ENCODE measurements at places on chromosomes 4 and X.

DNA sequence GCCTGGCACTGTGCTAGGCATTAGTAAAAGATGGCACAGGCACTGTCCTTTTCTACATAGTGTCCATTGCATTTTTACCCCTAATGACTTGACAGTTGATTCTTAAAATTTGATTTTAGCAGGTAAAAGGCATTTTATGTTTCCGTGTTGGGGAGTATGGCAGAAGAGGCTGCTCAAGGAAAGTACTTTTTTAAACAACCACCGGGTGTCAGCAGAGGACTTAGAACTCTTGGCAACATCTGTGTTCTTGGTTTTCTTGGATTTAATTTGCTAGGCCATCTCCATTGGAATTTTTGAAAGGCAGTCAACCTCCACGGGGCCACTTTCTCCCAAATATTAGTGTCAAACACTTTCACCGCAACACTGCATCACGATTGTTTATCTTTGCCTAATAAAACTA lies 102.9 kb downstream of the TSPAN7 start:
- DNase-seq, result peak; percentile 66

DNA sequence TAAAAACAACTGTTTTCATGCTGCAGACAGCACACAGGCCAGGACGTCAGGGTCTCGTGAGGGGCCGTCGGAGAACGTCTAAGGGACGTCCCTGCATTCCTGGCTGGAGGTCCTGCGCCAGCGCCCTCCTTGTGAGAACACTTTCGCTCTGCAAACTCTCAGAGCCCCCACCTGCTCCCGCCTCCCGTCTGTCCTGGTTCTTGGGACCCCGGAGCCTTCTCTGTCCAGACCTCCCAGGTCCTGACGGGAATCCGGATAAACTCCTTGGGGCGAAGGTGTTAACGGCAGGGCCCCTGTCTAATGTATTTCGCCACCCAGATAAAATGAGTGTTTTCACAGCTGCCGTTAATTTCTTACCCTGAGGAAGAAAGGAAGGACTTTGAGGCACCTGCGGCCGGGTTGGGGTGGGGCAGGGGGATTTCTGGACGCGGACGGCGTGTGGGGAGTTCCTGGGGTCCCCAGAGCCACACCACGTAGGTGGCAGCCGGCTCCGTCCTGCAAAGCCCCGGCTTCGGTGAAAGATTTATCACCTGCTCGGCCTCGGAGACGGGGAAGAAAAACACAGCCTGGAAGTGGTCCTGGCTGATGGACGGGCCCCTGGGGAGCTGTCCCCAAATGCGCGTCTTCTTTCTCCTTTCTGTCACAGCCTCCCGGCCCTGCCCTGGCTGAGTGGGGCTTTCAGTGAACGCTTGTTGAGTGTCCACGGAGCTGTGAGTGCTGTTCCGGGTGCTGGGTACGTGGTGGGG lies 35.1 kb upstream of the PPP2R3B start:
- DNase-seq, result no peak

DNA sequence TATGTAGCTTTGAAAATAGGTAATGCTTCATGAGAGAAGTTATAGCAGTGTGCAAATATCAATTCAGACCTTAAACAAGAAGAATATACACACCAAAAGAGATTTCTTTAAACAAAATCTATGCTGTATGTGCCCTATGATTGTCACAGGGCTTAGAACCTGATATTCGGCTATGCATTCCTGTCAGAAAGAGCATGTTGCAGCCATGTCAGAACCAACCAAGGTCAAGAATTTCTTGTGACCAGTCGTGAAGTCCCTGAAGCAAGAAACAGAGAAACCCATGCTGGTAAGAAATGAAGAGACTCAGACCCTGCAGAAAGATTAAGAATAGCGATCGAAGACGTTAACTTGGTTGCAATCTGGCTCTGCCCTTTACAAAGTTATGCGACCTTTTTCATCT lies 210.3 kb upstream of the SPIN4 start:
- no peak for DNase-seq

DNA sequence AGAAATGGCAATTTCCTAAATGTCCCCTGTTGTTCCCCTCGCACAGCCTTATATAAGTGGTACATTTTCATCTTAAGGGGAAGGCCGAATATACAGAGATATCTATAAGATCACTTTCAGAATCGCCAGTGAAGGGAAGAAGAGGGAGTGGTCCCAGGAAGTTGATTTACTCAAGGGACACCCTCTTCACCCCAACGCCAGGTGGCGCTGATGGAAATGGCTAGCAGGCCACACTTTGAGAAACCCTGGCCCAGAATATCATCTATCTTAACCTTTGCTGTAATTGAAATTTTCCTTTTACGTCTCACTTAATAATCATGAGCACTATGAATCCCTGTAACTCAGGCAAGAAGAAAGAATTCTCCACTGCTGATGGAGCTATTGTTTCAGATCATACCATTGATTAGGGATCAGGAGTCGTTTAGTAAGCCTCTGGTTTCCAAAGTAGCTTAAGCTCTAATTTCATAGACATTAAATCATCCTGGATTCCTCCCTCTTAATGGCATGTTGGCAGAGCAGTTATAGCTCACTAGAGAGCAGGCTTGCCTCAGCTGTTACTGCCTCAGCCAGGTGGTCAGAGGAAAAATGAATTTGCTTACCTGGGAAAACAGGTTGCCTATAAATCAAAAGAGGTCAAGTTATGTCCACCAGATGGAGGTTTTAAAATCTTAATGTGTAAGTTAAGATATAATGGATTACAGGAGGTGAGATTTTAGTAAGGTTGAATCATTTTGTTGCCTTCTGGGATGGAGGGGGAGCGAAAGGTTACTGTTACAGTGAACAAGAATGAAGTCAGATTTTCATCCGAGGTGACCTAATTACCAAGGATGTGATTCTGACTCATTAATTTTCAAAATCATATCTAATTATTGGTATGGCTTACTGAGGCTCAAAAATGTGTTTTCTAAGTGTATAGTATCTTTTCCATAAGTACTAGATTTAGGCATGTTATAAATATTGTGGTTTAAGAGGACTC lies 941.2 kb upstream of the TENM3 start:
- peak; percentile 65 for DNase-seq

DNA sequence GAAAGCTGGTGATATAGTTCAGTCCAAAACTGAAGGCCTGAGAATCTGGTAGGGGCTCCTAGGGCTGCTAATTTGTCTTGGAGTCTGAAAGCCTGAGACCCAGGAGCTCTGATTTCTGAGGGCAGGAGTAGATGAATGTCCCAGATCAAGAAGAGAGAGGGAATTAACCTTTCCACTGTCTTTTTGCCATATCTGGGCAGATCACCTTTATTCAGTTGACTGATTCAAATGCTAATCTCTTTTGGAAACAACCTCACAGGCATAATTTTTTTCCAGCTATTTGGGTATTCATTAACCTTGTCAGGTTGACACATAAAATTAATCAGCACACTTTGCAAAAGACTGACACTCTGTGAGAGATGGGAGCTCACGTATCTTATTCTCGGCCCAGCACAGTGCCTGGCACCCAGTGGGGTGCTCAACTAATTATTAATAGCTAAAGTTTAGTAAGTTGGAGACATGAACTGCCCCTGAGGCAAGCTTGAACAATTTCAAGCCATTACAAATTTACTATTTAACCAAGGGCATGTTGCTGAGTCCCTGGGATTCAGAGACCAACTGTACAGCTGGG lies 114.3 kb downstream of the CPEB2 start:
- no peak for DNase-seq

- no peak for DNase-seq
Measured at GRCh38 chrX:45765281-45765680, 564.6 kb upstream of the DIPK2B start.

DNA sequence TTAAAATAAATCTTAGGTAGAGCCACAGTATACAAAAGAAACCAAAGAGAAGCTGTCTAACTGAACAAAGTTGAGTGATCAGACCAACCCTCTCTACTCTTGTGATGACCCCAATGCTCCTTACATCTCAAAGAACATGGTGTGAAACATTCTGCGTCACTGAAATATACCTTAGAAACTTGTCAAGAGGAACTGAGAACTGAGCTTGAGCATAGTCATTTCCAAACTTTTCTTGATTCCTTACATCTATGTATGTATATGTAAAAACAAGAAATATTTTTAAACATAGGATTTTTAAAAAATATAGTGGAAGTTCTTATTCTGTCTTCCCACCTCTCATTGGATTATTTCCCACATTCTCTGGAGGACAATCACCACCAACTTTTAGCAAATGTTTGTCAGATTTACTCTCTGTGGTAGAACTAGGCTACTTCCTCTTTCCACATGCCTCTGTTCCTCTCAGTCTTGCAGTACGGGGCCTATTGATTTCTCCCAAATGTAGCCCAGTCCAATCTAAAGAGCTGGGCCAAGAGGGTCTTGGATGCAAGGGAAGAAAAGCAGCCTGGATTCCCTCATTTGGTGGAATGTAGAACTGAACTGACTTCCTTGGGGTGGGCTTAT lies 98.2 kb upstream of the HHIP start:
- no peak for DNase-seq

GRCh38 chrX:148185631-148186030 lies 204.5 kb downstream of the FMR1NB start:
- no peak for DNase-seq

DNA sequence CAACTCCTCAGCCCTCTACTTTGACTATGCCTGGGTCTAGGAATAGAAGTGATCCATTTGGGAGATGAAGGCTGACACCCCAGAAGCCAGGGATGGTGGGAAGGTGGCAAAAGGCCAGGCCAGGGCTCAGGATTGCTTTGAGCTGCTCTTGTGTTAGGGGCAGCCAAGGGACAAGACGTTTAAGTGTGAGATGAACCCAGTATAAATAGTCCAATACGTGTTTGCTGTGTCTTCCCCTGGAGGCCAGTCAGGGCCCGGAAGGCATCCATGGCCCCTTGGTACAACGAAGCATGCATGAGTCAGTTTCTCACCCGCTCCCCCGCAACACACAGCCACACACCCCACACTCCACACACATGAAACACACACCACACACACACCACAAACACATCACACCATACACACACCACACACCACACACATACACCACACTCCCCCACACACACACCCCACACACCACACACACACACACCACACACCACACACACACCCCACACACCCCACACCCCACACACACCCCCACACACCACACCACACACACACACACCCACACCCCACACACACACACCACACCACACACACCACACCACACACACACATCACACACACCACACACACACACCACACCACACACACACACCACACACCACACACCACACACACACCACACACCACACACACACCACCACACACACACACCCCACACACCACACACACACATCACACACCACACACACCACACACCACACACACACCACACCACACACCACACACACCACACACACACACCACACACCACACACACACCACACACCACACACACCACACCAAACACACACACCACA lies 5.1 kb downstream of the STARD8 start:
- peak; percentile 55 for DNase-seq

DNA sequence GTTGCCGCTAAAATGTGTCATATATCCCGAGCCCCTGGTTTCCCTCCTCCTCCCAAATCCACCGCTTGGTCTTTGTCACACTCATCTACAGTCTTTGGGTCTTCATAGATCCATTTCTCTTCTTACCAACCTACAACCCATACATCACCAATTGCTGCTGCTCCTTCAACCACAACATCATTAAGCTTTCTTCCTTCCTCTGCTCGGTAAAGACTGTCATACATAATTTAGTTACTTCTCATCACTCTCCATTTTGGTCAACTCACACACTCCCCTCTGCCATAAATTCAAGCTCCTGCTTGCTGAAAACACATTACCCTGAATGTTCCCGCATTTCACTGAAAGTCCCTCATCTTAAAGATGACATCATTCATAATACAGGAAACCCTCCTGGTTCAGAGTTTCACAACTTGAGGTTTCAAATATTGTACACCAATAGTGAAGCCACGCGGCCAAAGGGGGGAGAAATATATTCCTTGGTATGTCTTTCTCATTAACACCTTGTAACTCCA lies 1.7 kb upstream of the DCTD start:
- no peak for DNase-seq

DNA sequence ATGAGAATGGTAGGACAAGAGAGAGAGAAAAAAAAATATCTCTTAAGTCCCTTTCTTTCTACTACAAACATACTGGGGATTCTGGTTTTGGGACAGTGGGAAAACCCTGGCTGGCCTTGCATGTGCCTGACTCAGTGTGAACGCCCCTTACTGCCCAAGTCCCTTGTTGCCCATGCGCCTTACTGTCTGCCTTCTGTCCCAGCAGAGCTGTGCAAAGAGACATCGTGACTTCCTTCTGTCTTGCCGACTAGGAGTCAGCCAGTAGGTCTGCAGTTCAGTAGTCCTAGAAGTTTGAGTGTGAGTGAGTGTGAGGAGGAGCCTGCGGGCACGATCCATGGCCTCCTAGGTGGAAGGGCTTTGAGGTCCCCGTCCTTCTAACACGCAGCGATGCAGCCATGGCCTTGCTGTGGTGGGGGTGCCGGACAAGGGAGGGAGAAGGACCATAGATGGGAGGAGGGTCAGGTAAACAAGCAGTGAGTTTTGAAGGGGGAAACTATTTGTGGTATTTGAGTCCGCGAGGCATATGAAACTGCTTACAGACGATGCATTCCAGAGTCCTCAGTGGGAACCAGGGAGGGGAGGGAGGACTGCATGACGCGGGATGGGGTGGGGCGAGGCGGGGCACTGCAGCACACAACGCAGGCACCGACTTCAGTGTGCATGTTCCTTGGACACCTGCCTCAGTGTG lies at the start of gene XAGE2:
Gene XAGE2, plus strand, starts transcription at position 654 of the 688 bp plus-strand sequence. CDS start 994 bp downstream, outside the sequence.
- no peak for DNase-seq

DNA sequence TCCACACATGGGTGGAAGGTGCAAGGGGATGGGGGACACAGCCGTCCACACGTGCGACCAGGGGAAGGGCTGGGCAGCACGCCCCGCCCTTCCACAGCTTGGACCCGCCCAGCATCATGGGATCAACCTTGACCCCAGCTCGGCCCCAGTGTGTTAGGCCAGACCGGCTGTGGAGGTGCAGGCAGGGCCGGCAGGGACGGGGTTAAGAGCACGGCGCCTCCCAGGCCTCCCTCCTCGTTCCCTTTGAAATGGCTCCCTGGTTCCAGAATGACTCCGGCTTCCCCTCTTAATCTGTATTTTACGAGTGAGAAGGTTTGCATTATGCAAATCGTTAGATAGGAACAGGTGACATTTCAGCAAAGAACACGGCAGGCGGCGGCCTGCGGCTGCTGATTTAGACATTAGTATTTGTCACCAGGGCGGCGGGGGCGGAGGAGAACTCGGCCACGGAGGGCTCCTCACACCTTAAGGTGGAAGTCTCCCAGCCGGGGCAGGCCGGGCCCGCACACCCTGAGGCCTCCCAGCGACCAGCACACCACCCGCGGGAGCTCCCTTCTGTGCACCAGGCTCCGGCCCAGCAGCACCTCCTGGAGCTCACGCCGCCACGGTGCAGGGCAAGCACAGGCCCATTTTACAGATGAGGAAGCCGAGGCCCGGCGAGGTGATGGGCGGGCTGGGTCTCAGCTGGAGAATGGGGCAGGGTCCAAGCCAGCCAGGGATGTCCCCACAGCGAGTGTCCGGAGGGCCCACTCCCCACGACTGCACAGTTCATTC lies 116.1 kb downstream of the FAM53A start:
- DNase-seq, result no peak

- no peak for DNase-seq
Measured at GRCh38 chr4:95371476-95372224, 177.1 kb downstream of the UNC5C start.

- DNase-seq, result no peak
Measured at GRCh38 chrX:50978920-50979682, 68.6 kb downstream of the BMP15 start.

GRCh38 chr4:37966044-37966443 lies 5.8 kb downstream of the PTTG2 start:
- no peak for DNase-seq
